Choroid plexus epithelial cell (primary cell): ENCODE measurements at places on chromosomes 2 and 18.

GRCh38 chr2:150997066-150997465, 264.6 kb downstream of the RBM43 start:
- no peak for DNase-seq

DNA sequence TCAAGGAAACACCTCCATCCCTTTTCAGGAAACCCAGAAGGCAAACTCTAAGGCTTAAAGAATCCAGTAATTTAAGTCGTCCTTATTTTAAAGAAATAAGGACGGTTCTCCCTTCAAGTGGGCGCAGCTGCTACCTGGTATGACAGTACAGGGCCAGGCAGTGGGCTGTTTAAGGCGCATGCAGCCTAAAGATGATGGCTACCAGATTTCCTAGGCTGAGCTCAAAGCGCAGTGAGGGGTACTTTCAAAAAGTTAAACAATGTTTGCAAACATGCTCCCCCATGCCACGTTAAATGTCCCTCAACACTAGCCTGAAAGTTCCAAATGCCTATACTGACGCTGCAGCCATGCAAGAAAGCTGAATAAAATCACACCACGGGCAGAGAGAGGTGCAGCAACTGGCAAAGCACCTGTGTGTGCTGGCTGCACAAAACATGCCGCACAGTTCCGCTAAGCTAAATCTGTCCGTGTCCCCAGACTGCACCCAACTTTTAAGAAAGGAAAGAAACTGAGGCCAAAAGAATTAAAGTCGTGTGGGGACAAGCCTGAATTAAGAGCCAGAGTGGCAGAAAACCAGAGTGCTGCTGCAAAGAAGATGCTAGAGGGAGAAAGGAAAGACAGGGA, 583 bp downstream of the HIBCH start:
- DNase-seq = peak; percentile 17

DNA sequence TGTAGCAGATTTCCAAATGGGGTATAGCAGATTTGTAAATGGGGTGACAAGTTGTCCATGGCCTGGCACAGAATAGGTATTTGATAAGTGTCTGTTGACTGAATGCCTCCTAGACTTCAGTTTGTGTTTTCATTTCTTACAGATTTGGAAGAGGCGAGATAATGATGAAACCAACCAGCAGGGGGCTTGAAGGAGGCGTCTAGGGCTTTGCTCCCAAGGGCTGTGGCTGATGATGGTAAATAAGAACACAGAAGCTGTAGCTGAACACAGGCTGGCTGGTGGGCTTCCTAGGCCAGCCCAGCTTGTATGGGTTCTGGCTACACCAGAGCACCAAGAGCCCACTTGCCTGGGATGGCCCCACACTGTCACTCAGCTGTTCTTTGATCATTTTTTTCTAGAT, 19.4 kb downstream of the SFTPB start:
- peak; percentile 84 for DNase-seq

- no peak for DNase-seq
Observed at GRCh38 chr2:198168651-198169050, 364.3 kb downstream of the PLCL1 start.

GRCh38 chr2:44822174-44822573, 119.3 kb upstream of the SIX3 start:
- no peak for DNase-seq

DNA sequence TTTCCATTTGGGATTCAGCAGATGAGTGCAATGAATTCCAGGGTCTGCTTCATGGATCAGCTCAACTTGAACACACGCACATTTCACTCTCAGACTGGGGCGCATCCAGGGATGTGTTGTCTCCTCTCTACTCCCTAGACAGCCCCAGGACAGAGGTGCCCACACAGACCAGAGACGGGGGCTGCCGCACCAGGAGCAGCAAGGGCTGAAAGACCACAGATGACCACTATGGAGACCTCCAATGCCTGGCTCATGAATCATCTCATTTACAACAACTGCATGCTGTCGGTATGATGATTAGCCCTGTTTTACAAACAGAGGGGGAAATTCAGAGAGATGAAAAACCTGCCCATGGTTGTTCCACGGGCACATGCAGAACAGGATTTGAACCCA, 63.1 kb downstream of the CYP26B1 start:
- peak; percentile 48 for DNase-seq

- DNase-seq = no peak
Observed at GRCh38 chr2:3696545-3696944, 6.8 kb upstream of the DCDC2C start.

GRCh38 chr2:48551548-48551947, 21.6 kb downstream of the STON1 start:
- no peak for DNase-seq

GRCh38 chr18:10205151-10205550, 249.3 kb upstream of the APCDD1 start:
- DNase-seq = peak; percentile 11

DNA sequence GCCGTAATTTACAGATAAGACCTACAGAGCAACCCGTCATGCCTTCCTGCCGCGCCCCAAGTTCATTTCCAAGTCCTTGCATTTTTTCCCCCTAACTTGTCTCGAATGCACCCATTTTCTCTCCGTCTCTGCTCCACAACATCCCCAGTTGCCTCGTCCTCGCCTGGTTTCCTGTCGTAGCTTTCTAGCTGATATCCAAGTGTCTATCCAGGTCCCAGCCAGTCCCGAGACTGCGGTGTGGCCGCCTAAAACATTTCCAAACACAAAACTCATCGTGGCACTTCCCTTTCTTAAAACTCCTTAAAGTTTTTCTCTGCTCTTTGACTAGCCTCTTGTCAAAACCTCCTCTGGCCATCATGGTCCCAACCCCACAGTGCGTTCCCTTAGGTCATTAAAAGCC, 1.2 kb upstream of the BARD1 start:
- DNase-seq = no peak

DNA sequence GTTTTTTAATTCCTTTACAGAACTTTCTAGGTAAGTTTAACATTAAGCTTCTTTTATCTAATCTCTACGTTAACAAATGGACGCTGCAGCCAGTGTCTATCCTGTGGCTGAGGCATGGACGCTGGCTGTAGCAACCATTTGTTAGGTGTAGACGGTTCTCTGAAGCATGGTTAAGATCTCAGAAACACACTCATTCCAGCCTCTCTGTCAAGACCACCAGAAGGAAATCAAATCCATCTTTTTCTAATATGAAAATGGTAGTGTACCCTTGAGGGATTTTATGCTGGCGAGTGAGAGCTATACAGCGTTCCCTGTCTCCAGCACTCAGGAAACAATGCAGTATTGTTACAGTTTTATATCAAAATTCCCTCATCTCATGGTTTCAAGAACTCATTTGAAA, 78.0 kb downstream of the DTNB start:
- no peak for DNase-seq

DNA sequence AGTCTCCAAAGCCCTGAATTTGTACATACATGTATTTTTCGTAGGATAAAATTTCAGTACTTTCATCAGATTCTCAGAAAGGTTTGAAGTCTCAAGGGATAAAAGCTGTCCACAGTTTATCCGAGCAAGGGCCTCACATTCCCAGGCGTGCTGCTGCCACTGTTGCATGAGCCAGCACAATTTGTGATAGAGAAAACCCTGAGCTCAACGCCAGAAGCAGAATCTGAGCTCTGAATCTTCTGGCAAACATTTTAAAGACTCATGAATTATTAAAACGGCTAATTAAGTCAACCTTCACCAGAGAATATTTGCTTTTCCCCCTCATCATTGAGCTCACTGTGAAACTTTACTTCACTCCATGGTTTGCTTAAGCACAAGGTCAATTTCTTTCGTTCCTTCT, 38.5 kb upstream of the STPG4 start:
- peak; percentile 69 for DNase-seq

- DNase-seq = no peak
Observed at GRCh38 chr2:95034221-95034620, 8.7 kb downstream of the MAL start.

DNA sequence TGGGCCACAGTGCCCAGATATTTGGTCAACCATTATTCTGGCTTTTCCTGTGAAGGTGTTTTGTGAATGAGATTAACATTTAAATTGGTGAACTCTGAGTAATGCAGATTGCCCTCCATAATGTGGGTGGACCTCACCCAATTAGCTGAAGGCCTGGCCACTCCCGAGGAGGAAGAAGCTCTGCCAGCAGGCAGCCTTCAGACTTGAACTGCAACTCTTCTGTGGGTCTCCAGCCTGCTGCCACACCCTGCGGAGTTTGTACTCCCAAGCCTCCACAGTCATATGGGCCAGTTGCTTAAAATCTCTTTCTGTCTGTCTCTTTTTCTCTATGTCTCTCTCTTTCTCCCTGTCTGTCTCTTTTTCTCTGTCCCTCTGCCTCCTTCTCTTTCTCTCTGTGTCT, 262.7 kb downstream of the MYCN start:
- no peak for DNase-seq

DNA sequence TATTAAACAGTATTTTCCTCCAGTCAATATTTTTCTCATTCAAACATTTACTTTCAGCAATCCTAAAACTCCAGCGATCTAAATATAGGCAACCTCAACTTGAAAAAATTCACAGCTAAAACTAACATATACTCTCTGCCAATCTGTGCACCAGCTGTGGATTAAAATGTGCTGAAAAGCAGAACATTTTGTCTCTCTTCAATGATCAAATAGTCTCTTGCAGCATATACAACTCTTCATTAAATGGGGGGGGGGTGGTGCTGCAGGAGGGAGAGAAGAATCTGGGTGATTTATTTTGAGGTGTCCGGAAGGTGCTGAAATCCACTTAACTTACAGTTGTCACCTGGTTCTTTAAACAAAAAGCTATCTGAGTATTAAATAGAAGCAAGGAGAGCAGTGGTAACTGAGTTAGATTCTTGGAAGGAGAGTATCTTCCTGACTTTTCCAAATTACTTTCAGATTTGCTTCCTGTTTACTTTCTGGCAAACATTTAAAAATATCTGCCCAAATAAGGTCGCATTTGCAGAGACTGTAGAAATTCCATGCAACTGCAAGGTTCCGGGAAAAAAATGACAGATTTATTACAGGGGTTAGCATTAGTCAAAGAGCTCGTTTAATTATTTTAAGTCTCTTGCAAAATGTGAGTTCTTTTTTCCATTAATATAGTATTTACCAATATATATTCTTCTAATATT, 904.7 kb upstream of the ACVR2A start:
- DNase-seq = peak; percentile 28

DNA sequence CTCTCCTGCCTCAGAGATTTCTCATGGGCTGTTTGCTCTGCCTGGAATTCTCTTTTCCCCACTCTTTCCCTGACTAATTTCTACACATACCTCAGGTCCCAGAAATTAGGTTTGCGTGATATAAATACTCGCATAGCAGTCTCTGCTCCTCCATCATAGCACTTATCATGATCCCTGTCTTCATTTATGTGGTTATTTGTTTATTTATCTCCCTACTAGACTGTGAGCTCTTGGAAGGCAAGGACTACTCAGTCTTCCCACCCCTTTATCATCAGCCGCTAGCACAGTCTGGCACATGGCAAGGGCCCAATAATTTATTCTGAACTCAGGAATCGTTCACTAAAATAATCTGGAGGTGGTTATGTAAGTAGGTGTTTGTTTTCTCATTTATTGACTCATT, 79.3 kb downstream of the ADCYAP1 start:
- no peak for DNase-seq

DNA sequence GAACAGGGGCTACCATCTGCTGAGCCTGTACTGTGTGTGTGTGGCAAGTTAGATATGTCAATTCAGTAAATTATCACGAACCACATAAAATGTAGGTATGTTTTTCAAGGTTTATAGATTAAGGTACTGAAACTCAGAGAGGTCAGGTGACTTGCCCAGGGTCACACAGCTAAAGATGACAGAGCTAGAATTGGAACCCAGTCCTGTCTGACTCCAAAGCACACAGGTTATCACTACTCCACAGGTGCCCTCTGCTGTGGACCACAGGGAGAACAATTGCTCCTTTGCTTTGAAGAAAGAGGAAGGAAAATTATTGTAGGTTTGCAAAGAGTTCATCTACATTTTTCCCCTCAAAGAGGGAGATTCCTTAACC, 229.7 kb upstream of the AGAP1 start:
- no peak for DNase-seq

- no peak for DNase-seq
Observed at GRCh38 chr2:39894082-39894481, 115.0 kb upstream of the THUMPD2 start.

DNA sequence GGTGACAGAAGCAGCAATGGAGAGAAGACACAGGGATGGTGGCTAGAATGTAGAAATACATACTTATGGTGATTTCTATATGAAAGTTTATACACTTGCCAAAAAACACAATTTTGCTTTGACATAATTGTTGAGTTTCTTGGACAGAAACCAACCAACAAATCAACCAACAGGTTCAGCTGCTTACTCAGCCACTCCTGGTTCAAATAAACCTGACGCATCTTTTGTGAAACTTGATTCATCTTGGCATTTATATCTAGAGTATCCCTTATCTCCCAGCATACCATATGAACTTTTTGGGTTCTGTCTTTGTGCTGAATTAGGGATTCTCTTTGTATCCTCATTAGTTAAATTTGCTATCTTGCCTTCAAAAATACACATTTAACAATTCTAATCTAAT, 54.1 kb upstream of the ERBB4 start:
- no peak for DNase-seq

DNA sequence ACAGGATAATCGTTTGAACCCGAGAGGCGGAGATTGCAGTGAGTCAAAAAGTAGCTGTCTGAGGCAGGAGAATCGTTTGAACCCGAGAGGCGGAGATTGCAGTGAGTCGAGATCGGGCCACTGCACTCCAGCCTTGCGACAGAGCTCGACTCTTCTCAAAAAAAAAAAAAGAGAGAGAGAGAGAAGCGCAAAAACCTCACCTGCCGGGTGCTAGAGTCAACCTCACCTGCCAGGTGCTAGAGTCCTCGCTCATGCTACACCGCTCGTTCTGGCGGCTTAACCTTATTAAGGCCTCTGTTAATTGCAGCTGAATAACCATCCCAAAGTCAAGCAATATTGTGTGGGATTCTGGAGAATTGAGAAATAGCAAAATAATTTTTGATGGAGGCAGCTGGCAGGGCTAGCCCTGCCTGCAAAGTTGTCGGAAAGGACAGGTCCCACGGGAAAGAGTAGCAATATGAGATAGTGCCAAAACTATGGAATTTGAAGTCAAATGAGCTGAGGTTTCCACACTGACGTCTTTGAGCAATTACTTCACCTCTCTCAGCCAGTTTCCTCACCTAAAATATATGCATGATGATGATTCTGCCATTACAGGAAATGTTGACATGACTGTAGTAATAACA, 644 bp upstream of the DYM start:
- DNase-seq = peak; percentile 70

- DNase-seq = no peak
Observed at GRCh38 chr2:43751476-43751990, 22.3 kb upstream of the DYNC2LI1 start.

DNA sequence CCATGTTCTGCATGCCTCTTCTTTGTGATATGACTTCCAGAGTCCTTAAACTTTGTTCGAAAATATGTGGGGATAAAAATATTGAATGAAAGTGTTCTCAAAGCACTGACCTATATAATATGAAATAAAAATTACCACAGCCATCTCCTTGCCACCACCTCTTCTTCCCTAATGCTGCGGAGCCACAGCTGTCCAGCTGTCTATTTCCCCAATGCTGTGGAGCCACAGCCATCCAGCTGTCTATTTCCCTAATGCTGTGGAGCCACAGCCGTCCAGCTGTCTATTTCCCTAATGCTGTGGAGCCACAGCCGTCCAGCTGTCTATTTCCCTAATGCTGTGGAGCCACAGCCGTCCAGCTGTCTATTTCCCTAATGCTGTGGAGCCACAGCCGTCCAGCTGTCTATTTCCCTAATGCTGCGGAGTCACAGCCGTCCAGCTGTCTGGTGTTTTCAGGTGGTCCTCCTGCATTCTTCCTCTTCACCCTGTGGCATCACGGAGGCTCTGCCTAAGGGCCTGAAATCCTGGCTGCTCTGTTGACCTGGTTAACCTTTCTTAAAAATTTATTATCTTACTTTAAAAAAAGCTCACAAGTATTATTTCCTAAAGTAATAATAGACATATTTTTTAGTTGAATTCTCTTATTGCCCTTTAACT, 266.1 kb upstream of the MEX3C start:
- DNase-seq = no peak
